ENCODE measurements at places on chromosomes 12 and 14.

DNA sequence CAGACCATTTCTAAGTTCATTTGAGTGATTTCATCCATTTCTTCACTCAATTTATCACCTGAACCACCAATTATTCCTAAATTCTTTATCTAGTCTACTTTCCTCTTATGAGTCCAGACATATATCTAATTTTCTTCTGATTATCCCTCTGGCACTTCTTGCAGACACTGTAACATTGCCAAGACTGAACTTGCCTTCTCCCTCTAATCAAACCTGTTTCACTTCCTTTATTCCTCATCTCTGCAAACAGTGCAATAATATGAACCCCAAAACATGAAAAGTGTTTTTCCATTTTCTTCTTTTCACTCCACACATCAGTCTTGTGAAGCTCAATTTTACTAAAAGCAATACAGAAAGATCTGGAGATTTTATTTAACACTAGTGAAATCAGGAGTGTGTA, 37.8 kb upstream of the PTPRQ start:
- DNase-seq = no peak

GRCh38 chr12:80811957-80812708, 95.4 kb downstream of the MYF5 start:
- DNase-seq = no peak

- no peak for DNase-seq
Measured at GRCh38 chr14:34365309-34365915, 96.6 kb downstream of the SPTSSA start.

DNA sequence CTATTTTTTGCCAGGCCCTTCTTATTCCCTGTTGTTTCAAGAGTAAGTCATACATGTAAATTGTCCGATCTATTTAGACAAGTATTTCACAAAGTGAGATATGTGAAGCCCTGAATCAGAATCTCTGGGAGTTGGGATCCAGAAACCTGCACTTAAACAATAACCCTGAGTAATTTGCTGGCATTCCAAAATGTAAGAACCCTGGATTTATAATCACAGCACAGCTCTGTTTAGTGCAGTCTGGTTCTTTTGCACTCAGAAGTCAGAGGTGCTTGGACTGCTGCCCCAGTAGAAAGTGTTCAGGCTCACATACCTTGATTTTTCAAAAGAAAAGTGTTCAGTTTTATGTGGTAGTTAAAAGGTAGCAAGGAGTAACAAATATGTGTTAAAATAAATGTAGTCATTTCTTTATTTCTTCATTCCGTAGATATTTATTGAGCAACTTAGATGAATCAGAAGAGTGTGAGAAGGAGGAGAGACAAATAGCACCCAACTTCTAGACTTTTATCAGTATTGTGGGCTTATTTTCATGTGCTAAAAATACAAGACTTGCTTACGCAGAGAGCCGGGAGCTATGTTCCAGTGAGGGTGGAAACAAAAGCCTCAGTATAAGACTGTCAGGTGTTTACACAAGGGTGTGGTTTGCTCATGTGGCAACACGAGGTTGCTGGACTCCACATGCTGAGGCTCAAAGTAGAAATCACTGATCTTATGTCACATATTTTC, 70.1 kb downstream of the SYNE2 start:
- DNase-seq = no peak

DNA sequence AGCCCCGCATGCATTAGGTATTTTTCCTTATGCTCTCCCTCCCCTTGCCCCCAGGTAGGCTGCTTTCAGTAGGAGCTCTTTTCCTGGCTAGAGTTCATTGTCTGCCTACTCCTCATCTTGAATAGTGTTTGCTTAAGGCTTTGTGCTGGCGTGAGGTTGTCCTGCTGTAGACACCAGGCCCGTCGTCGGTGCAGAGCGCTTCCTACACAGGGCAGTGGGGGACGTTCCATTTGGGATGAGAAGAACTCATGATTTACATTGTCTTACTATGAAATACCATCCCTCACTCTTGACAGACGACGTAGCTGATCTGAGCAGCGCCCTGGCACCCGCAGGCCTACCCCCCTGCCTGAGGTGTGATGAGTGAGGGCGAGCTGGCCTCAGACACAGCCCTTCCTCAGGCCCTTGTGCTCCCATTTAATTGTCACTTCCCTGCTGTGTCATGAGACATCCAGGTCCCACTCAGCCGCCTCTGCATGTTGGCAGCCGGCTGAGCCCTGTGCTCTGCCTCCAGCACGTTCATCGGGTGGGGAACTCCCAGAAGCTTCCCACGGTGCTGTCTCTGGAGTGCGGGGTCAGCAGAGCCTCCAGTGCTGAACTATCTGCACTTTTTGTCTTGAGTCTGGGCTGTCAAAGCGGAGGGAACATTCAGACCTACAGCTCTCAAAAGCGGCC, 76.0 kb downstream of the WDR20 start:
- DNase-seq = no peak
